Upper lobe of right lung (tissue), 1 donor: ENCODE measurements at places on chromosomes 1 and 21.

GRCh38 chr1:167229719-167230385 is 9.2 kb downstream of the POU2F1 start:
- H3K27ac ChIP-seq: peak overlapping the region; percentile 1
- H3K36me3 ChIP-seq: no peaks in the 10 kb centered on the region
- H3K4me1 ChIP-seq: peaks cover 20% of the 10 kb centered on the region
- no peaks in the 10 kb centered on the region for H3K27me3 ChIP-seq
- H3K4me3 ChIP-seq: no peak overlapping the region
- no peak for DNase-seq

DNA sequence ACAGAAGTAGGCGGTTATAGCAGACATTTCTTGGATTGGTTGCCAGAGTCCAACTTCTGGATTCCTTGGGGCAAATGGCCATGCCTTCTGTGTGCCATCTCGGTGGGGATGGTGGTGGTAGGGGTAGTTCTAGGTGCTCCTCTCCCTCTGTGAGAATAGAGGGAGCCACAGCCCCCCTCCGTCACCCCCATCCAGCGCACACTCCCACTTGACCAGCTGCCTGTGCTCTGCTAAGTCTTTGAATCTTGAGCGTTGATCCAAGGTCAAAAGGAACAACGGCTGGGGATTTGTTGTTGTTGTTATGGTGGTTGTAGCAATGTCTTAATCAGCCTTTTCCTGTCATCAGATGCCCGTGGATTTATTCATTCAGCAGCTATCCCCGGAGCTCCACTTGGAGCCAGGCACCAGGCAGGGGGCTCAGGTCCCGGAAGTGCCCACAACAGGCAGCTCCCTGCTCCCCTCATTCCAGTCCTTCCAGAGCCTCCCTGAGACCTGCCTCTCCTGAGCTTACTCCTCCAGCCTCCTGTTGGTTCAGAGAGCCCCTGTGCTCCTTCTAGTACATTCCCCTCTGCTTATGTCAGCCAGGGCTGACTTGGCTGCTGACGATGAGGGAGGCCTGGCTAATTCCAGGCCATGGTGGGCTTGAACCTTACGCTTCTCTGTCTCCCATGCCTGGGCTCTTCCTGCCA is 146.6 kb upstream of the WNT4 start:
- peaks cover 3% of the 10 kb centered on the region for H3K27me3 ChIP-seq
- H3K4me3 ChIP-seq: no peak overlapping the region
- DNase-seq: no peak

- H3K4me3 ChIP-seq: no peak overlapping the region
- no peak for DNase-seq
- no peaks in the 10 kb centered on the region for H3K36me3 ChIP-seq
- peaks cover 13% of the 10 kb centered on the region for H3K4me1 ChIP-seq
- no peak overlapping the region for H3K27ac ChIP-seq
Observed at GRCh38 chr1:42214447-42214871, 49.9 kb upstream of the GUCA2A start.

GRCh38 chr1:19477284-19478249 is 7.8 kb downstream of the CAPZB start:
- H3K4me1 ChIP-seq: peaks cover 77% of the 10 kb centered on the region
- no peaks in the 10 kb centered on the region for H3K36me3 ChIP-seq
- H3K27ac ChIP-seq: peak overlapping the region; percentile 77
- peak overlapping the region; percentile 22 for H3K4me3 ChIP-seq
- no peaks in the 10 kb centered on the region for H3K27me3 ChIP-seq

GRCh38 chr1:234924450-234925355 is 203.9 kb downstream of the TOMM20 start:
- DNase-seq: no peak
- H3K4me1 ChIP-seq: peaks cover 41% of the 10 kb centered on the region
- H3K36me3 ChIP-seq: no peaks in the 10 kb centered on the region

GRCh38 chr1:118023199-118023598 is 93.7 kb downstream of the WDR3 start:
- no peak overlapping the region for H3K4me3 ChIP-seq
- H3K27me3 ChIP-seq: no peaks in the 10 kb centered on the region
- no peaks in the 10 kb centered on the region for H3K4me1 ChIP-seq
- H3K27ac ChIP-seq: no peak overlapping the region
- no peaks in the 10 kb centered on the region for H3K36me3 ChIP-seq

DNA sequence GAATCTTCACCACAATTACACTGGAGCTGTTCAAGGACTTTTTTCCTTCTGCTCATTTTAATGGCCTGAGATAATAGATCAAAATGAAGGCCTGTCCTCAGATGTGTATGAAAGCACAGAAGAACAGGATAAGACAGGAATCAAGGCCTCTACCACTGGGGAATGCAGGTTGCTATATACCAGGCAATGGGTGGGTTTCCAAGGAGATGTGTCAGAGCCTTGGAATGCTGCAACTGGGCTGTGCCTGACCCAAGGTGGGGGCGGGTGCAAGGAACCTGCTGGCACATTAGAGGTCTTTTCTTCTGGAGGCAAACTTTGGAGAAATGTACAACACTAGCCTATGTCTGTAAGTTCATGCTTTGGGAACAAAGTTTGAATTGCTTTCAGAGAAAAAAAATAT is 21.7 kb upstream of the LAMC2 start:
- no peak overlapping the region for H3K4me3 ChIP-seq
- H3K4me1 ChIP-seq: no peaks in the 10 kb centered on the region
- no peak overlapping the region for H3K27ac ChIP-seq
- no peaks in the 10 kb centered on the region for H3K36me3 ChIP-seq

GRCh38 chr1:24483441-24483840 is 19.2 kb upstream of the RCAN3 start:
- no peaks in the 10 kb centered on the region for H3K27me3 ChIP-seq
- no peak overlapping the region for H3K4me3 ChIP-seq
- H3K36me3 ChIP-seq: no peaks in the 10 kb centered on the region
- peaks cover 7% of the 10 kb centered on the region for H3K4me1 ChIP-seq
- H3K27ac ChIP-seq: no peak overlapping the region

- H3K27ac ChIP-seq: no peak overlapping the region
- H3K36me3 ChIP-seq: no peaks in the 10 kb centered on the region
- peak; percentile 56 for DNase-seq
- no peak overlapping the region for H3K4me3 ChIP-seq
- no peaks in the 10 kb centered on the region for H3K4me1 ChIP-seq
Observed at GRCh38 chr1:29354511-29355098, 118.3 kb downstream of the PTPRU start.

DNA sequence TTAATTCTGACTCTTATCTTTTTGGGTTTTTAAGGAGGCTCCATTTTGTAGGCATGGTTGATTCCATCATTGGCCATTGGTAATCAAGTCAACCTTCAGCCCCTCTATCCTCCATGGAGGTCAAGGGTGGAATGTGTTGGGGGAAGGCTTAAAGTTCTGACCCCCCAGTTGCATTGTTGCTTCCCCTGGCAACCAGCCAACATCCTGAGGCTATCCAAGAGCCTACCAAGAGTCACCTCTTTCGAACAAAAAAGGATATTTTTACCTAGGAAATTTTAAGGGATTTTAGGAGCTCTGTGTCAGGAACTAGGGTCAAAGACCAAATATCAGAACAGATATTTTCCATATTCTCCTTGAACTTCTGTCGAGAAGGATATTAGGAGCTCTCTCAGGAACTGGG is 251.8 kb downstream of the RYR2 start:
- no peaks in the 10 kb centered on the region for H3K36me3 ChIP-seq
- DNase-seq: no peak
- H3K4me1 ChIP-seq: no peaks in the 10 kb centered on the region
- no peaks in the 10 kb centered on the region for H3K27me3 ChIP-seq
- H3K4me3 ChIP-seq: no peak overlapping the region
